ENCODE measurements at places on chromosomes 3 and 15. TPM values are rescaled to one million over a fixed set of nuclear protein-coding genes. Genes with fewer than 3 reads are reported as not detected.

- DNase-seq = no peak
Measured at GRCh38 chr3:119894195-119894594, 112.3 kb downstream of the NR1I2 start.

GRCh38 chr15:85600001-85600400 lies 194.7 kb downstream of the KLHL25 start:
- DNase-seq = no peak

GRCh38 chr3:66350601-66351000 lies 129.8 kb downstream of the SLC25A26 start:
- no peak for DNase-seq

- DNase-seq = no peak
Measured at GRCh38 chr3:57726397-57726796, 29.7 kb upstream of the SLMAP start.

GRCh38 chr3:45676325-45677032 lies 12.7 kb upstream of the SACM1L start:
- DNase-seq = peak; percentile 57

The RFT1 gene
- total RNA-seq = 13.5 TPM

The TMEM115 gene
- 24.1 TPM for total RNA-seq

The ARHGAP31 gene
- total RNA-seq = 17.6 TPM

GRCh38 chr15:65420975-65421359 lies 1.8 kb downstream of the IGDCC4 start:
- no peak for DNase-seq

- DNase-seq = no peak
Measured at GRCh38 chr3:29721789-29722188, 440.9 kb downstream of the RBMS3 start.

DNA sequence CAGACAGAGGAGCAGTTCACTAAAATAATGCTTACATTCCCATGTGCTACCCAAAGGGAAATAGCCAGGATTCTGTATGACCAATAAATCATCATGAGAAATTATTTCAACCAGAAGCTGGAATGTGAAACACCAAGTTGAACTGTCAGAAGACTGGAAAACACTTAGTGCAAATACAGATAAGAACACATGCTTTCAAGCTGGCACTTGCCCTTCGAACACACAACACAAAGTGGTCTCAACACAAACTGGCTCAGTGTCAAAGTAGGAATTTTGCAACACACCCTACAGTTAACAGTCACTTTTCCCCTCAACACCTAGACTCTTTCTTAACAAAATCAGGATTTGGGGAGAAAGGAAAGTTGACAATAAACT lies 1.3 kb downstream of the FSD2 start:
- no peak for DNase-seq

The TMEM108 gene
- not detected for total RNA-seq

The BCL2A1 gene
- 12.6 TPM for total RNA-seq

The AHSG gene
- not detected for total RNA-seq

- peak; percentile 65 for DNase-seq
Measured at GRCh38 chr3:124584552-124585391, 145.5 kb upstream of the UMPS start.

DNA sequence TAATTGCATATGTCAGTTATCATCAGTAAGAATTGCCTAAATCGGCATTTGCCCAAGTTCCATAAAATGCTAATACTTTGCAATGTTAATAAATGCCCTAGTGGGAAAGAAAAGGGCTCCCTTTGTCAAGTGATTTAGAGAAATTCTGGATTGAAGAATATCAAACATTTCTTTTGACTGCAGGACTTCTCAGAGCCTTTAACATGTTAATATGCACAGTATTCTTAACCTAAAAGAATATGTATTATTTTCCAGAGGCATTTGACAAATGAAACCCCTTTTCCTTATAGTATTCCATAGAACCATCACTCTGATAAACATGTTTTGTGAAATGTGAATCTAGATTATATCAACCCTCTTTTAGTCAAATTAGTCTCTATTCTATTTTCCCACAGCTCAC lies 452.2 kb upstream of the WNT5A start:
- DNase-seq = no peak

DNA sequence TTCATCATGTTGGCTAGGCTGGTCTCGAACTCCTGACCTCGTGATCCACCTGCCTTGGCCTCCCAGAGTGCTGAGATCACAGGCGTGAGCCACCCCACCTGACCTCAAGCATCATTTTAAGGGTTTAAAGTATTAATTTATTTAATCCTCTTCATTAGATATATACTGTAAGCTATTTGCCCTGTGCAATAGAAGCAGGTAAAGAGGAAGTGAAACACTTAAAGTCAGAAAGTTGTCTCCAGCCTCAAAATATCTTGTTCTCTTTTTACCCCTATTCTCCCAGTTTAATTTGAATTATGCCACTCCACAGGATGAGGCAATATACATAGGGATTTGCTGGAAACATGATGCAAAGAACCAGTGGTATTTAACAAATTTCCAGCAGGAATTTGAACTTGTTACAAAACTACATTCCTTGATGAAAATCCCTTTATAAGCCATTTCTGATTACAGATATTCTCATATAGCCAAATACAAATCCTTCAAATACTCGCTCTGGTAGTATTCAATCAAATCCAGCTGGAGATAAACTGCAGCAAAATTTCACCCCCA lies 2.0 kb downstream of the NDUFB5 start:
- DNase-seq = no peak

The LRTM1 gene
- not detected for total RNA-seq

The CD96 gene
- total RNA-seq = 2.8 TPM

- no peak for DNase-seq
Measured at GRCh38 chr3:77392181-77392580, 352.3 kb downstream of the ROBO2 start.

- no peak for DNase-seq
Measured at GRCh38 chr3:78707609-78708008, 1060.2 kb downstream of the ROBO1 start.

GRCh38 chr3:24933401-24933800 lies 438.8 kb upstream of the THRB start:
- no peak for DNase-seq

The CAV3 gene
- total RNA-seq = not detected

The SLITRK3 gene
- total RNA-seq = 3.8 TPM

DNA sequence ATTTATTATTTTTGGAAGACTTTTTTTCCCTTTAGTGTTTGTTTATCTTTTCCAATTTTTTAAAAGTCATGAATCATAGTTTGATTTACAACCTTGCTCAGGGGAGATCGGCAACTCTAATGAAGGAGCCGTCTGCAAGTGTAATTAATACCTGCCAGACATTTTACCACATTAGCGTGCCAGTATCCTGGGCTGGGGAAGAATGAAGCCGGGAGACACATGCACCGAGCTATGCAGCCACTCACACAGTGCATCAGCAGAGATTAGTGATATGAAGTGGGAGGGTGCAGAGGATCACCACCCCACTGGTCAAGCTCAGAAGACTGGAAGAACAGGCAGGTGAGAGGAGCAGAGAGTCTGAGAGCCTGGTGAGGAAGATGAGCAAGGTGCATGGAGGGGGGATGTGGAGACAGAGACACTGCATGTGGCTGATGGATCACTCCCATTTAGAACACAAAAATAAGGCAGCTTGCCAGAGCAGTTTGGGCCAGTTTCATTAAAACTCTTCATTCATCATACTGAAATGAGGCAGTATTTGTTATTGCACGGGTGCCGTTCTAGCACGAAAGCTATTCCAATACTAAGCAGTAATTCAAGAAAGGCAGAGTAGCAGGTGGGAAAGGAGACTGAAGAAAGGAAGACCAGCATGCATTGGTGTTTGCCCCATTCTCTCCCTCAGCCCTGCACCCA lies 821.6 kb downstream of the TUSC7 start:
- DNase-seq = no peak

DNA sequence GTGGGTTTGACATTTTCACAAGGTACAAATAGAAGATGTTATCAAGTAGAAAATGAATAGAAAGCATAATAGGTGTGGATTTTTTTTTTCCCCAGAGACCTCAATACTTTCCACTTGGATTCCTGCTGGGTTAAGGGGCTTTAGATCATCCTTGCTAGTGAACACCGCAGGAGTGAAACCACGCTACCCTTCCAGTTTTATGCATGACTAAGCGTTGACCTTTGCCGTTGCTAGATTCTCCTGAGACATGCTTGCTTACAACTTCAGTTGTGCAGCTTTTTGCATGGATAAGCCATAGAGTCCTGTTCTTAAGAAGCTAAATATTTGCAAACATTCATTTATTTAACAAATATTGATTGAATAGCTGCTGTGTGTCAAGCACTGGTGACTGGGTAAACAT lies 299.7 kb upstream of the LMCD1 start:
- no peak for DNase-seq

- DNase-seq = no peak
Measured at GRCh38 chr15:51796847-51797401, 32.5 kb upstream of the TMOD3 start.

DNA sequence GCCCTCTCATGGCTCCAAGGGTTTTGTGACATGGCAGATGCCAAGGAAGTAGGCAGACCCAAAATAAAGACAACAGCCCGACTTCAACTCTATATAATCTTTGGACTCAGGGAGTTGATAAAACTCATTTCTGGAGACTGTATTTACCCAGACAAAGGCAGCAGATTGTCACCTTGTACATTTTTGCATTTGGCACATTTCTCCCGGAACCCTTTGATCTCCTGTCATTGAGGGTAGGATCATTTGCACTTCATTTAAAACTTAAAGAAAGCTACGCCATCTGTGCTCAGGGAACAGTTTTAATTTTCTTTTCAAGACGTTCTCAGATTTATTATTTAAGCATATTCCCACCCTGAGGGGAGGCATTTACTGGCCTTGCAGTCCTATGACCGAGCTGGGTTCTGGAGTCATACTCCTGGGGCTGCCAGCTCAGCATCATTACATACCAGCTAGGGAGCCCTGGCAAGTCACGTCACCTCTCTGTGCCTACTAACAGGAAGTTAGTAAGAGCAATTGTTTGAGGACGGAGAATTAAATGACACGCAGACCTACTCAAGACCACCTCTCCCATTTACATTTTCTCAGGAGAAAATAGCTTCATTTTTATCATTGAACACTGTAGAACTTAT lies 5.9 kb downstream of the CDCP1 start:
- DNase-seq = no peak

DNA sequence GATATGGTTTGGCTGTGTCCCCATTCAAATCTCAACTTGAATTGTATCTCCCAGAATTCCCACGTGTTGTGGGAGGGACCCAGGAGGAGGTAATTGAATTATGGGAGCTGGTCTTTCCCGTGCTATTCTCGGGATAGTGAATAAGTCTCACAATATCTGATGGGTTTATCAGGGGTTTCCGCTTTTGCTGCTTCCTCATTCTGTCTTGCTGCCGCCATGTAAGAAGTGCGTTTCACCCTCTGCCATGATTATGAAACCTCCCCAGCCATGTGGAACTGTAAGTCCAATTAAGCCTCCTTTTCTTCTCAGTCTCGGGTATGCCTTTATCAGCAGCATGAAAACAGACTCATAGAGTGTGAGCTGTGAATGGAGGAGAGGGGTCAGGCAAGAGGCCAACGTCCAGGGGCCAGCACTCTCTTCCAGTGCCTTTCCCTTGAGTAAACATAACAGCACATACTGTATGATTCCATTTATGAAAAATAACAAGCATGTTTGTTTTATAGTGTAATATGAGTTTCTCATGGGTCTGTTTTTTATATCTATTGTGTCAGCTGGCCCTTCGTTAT lies 16.3 kb upstream of the LCTL start:
- no peak for DNase-seq

Measured in uterus (tissue), 4 donors.